ENCODE measurements at places on chromosomes 3 and 15.

DNA sequence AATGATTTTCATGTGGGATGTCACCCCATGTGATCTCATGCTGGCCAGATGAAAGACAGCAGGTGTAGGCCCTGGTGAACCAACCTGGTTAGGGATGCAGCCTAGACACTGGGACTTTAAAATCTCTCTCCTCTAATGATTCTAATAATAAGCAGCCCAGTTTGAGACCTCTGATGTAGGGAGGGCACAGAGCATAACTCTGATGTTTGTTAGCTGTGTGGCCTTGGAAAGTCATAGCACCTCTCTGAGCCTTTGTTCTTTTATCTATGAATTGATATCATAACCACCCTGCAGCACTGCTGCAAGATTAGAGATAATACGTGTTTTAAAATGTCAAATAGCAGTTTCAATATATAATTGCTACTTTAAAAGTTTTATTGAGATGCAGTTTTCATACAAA, 106.0 kb downstream of the RPL22L1 start:
- no peak for DNase-seq

DNA sequence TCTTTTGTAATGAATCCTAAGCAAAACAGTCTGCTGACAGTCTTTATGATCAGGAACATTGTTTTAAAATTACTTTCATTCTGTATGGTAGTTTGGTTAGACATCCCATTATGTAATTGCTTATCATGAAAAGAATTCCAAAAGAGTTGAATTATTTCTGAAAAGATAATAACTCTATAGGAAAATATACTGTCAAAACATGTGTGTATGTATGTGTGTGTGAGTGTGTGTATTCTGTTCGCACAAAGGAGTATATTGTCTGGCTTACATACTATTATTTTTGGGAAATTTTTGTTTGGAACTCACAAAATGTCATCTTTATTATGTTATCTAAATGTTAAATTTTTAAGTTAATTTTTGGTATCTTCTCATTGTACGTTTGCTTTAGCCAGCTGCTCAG, 1075.9 kb downstream of the ZPLD1 start:
- DNase-seq = no peak

DNA sequence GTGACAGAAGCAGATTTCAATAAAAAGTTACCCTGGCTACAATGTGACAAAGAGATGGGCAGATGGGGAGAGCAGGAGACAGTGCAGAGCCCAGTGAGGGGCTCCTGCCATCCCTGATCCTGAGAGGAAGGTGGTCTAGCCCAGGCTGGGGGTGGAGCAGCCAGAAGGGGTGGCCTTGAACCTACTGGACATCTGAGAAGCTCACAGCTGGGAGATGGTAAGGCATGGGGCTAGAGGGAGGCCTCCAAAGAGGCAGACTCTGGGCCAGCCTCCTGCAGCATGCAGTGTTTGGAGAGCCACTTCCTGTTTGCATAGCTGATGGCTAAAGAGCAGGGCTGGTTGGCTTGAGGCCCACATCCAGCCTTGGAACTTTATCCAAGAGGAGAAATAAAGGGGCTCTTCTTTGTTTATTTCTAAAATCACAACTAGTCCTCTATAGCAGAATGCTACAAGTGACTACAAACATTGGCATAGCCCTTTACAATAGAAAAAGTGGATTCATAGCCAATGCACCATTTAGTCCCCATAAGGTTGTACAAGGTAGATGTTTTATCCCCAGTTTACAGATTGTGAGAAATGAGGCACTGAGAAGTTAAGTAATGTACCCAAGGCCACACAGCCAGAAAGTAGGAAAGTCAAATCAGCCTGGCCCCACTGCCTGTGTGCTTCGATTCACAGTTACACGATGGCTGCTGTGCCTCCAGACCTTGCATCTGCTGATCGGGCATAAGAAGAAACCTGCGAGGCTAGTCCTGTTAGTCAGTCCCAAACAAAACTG, 4.6 kb downstream of the EFCC1 start:
- DNase-seq = no peak

GRCh38 chr3:177948716-177949425, 587.4 kb upstream of the KCNMB2 start:
- no peak for DNase-seq

DNA sequence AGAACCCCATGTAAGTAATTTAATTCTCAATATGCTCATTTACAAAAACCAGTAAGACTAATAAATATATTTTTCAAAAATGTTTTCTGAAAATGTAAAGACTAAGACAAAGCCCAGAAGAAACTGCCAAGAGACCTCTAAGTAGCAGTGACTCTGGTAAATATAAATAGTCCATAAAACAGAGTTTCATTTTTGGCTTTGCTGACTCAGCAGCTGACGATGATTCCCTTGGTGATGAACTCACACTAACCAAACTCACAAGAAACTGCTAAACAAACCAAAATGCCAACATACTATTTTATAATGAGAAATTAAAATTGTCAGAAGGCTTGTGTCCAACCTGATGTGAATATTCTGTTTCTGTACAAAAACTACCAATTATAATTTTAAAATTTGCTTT, 31.5 kb upstream of the IMPG2 start:
- DNase-seq = no peak

DNA sequence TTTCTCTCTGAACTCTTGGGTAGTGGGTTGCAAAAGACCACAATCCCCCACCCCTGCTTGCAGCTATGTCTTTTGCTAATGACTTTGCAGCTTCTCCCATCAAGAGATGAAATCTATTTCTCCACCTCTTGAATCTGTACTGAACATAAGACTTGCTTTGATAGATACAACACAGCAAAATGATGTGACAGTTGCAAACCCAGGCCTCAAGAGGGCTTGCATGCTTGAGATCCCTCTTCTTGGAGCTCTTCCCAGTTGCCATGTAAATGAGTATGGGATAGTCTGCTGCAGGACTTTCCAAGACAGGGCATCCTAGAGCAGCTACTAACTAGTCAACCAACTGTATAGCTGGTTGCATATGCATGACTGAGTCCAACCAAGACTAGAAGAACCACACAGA, 783.6 kb downstream of the PDCD6IP start:
- no peak for DNase-seq

DNA sequence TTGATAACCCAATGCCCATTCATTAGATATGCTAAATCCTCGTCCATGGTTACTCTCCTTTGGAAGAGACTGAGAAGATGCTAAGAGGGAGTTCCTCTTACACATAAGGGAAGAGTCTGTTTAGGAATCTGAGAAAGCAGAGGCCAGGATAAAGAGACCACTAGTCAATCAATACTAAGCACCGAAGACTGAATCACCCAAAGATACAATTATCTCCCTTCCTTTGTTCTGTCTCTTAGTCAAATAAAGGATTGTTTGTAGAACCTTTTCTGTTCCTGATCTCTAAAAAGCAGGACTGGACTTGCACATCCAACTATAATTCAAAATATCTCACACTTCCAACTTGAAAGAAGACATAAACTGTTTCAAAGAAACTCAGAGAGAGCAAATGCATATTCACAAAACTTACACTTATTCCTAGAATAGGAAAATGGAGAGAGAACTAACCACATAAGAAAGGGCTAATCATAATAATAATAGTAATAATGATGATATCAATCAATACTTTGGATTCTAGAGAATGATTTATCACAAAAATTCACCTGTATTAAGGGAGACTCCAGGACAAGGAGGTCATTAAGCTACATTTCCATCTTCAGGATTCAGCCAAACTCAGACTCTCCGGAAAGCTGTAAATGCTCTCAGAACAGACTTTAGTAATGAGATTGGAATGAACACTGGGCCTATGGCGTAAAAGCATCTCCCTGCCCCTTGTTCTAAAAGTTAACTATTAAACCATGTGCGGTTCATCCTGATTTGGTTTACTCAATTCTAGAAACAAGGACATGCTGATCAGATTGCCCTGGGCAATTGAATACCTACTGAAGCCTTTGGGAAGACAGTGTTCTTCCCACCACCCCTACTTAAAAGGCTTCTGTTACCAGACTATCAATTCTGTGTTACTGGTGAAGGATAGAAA, 401.5 kb downstream of the ZBTB20 start:
- no peak for DNase-seq

DNA sequence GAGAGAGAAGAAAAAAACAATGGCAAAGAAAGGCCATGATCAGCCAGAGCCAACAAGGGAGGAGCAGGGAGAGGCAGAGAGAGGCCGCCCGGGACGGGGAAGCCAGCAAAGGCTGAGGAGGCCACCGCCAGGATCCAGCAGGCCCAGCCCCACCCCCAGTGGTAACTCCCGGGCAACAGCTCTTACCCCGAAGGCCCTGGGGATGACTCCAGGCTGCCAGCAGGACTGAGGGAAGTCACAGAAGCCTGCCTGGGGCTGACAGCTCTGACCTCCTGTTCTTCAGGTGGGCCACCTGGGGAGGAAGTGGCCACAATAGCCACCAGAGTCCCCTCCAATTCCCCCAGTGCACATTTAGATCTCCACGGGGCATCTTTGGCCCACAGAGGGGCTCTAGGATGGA, 184.3 kb upstream of the LINGO1 start:
- DNase-seq = no peak

Data from activated naive CD4-positive, alpha-beta T cell treated with anti-CD3 and anti-CD28 coated beads for 36 hours (primary cell).